ENCODE measurements at places on chromosomes 13 and 19.

- DNase-seq, result no peak
These were observed 303.4 kb downstream of the SLC7A1 start for GRCh38 chr13:29292045-29292444.

DNA sequence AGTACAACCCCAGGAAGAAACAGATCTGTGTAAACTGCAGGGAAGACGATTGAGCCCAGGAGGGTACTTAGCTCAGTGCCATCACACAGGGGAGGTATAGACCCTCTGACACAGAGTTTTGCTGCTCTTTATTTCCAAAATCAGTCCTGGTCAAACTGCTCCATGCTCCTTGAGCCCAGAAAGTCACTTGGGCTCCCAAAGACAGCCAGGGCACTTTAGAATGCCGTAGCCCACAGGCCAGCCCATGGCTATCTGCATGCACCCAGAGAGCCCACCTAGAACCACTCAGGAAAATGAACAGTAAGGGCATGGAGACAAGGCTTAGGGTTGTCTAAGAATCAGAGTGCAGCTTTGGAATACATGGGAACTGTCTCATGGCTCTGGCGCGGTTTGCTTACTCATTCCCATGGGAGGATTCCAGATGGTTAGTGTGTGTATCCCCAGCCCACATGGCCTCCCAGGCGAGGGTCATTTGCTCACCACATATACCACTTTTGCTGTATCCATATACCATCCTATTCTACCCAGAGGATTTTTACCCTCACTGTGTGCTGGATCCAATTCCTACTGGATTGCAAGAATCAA, 14.7 kb upstream of the PDCD5 start:
- DNase-seq, result no peak

DNA sequence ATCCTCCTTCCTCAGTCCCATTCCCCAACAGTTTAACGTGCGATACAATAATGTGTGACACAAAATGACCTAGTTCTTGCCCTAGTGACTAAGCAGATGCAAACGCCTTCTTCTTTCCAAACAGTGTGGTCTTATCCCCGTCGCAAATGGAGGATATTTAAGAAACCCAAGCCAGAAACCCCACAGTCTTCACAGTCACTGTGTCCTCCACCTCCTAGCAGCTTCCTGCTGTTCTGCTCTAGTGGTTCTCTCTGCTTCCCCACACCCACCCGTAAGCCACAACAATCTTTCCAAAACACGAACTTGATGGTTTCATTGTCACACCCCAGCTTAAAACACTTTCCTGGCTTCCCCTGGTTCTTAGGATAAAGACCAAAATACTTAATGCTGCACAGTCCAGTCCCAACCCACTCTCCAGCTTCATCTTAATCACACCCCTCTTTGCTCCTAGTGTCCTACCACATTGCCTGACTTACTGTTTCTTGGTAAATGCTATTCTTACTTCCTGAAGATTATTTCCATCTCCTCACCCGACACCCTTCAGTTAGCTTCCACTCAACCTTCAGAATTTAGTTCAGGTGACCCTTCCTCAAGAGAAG, 32.3 kb downstream of the ITM2B start:
- no peak for DNase-seq

GRCh38 chr13:48126944-48127830, 32.3 kb upstream of the MED4 start:
- DNase-seq, result no peak

DNA sequence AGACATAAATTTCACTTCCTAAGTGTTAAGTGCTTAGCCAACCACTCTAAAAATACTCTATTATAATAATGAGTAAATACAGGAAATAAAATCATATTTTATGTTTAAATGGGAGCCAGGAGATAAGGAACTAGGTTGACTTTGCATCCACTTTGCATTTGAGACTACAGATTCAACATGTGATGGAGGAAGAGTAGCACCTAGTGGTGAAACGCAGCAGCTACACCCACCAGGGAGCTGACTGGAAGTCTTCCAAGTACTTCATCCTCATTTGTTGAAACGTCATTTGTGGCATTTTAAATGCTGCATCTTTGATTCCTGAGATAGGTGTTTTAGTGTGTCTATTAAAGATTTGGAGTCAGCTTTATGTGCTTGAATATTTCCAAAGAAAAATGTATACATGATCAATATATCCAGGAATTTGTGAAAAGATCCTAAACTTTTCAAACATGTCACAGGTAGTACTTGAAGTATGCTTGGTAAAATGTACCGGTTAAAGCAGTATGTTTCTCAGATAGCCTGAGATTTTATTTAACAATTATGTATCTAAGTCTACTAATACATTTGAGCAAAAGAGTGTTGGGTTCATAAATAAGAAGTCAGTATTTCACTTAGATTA, 17.4 kb upstream of the KCTD12 start:
- peak; percentile 82 for DNase-seq
